ENCODE measurements at places on chromosomes 7 and 10.

DNA sequence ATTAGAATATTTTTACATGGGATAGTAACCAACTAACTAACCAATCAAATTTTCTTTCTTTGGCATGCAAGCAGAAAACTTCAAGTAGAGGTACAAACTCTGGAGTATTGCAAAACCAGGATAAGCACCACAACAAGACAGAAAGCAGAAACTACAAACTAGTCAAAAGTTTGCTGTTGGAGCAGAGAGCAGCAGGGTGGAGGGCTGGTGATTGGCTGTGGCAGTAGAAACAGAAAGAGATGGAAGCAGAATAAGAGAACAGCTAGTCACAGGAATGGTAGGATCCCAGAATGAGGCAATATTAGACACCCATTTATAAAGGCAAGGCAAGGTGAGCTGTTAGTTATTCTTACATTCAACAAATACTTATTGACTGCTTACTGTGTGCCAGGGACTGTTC, 6.8 kb upstream of the MACC1 start:
- no peak for DNase-seq

GRCh38 chr7:103094102-103094501, 19.2 kb downstream of the ARMC10 start:
- DNase-seq, result no peak

DNA sequence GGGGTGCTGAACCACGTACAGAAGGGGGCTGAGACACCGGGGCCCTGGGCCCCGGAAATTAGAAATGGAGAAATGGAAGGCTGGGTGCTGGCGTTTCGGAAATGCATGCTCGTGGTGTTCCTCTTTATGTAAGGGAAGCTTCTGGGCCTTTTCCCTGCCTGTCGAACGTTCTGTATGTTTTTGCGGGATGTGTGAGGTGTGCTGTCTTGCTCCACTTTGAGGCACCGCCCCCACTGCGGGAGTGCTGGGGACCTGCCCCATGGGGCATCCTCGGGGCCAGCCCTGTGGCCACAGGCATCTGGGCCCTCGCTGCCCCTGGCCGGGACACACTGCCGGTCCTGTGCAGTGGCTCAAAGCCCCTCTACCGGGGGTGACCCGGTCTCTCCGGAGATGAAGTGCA, 1.7 kb upstream of the VENTX start:
- no peak for DNase-seq

DNA sequence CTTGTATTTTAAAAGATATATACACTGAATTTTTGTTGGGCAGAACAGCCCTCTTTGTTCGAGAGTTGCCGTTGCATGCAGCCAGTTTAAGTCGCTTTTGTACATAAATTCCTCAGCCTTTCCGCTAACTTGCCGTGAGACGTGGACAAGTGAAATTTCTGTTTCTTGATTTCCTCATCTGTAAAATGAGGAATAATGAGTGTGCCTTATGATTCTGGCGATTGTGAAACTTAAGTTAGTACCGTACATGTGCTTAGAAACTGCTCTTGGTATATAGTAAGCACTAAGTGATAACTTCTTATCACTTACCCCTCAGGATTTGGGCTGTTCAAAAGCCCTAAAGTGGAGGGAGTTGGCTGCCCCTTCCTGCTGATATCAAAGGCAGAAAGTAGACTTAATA, 1.4 kb downstream of the CCNJ start:
- no peak for DNase-seq

All from activated gamma-delta T cell treated with anti-CD3 and anti-CD28 coated beads, Interleukin-2, amount 50 U/mL, for 16 hours (primary cell).